ENCODE measurements at places on chromosomes 3 and 15.

- no peak for DNase-seq
These were observed 83.5 kb downstream of the PCSK6 start for GRCh38 chr15:101406036-101406435.

DNA sequence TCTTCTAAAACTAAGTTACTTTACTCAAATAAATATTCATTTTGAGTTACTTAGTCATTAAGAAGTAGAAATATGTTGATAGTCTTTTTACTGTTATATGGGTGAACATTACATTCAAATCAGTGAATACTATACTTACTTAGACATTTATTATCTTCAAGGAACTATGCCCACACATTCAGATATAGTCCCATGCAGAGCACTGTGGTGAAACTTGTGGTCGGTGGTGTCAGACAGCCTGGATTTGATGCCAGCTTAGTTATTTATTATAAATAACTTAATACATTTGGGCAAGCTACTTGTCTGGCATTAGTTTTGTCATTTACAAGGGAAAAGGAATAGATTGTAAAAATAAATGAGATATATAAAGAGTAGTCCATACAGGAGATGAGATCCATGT lies 149.5 kb downstream of the RAP2B start:
- DNase-seq, result no peak

- no peak for DNase-seq
These were observed 110.9 kb downstream of the GABRG3 start for GRCh38 chr15:27081676-27082418.

GRCh38 chr3:147483578-147483977 lies 74.4 kb downstream of the ZIC1 start:
- no peak for DNase-seq

DNA sequence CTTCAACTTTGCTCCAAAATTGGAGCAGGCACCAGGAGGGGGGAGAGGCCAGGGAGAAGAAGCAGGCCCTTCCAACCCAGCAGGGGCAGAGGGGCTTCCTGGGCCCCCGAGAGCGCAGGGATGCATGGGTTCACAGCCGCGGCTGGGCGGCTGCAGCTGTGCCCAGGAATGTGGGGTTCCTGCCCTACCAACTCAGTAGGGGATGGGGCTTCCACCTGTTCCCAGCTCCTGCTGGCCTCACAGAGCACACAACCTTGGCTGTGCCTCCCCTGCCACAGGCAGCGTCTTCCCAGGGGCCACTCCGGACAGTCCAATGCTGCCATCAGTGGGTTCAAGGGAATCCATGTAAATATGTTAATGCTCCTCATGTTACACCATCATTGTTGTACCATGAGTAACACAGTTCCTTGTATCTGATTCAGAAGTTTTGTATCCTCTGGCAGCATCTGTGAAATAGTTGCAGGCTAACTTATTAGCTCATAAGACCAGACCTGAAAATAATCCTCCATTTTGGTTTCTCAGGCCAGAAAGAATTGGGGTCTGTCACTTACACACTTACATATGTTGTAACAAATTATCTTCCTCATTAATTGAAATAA lies 12.1 kb upstream of the SIAH2 start:
- DNase-seq, result no peak

DNA sequence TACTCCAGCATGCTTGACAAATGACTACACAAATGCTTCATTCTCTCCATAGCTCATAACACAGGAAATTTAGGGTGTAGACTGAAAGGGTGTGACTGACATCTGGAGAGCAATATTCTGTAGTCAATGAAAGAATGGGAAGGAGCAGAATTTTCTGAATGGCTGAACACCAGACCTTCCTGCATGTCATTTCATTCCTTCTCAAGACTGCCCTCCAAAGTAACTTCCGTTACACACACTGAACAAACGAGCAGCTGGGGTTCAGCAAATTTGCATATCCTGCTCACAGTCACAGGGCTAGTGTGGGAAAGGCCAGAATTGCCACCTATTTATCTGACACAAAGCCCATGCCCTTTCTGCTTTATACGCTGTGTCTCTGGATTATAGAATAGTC lies 325.0 kb upstream of the CFAP20DC start:
- DNase-seq, result no peak

DNA sequence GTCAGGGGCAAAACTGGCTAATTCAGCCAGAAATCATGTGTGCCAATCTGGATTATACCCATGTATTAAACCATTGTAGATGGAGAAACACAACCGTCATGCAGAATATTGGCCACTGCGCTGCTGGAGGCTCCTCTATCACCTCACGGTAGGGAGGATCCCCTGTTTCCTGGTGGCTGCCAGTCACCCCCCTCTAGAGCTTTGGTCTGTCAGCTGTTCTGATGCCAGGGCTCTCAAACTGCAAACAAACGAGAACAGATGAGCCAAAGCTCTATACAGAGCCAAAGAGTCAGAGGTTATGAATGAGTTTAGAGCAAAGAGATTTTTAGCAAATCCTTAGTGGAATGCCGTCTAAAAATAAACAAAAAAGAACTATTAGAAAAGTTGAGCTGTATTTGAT lies 62.5 kb downstream of the IL20RB start:
- DNase-seq, result no peak

- DNase-seq, result no peak
These were observed 249.4 kb upstream of the MDFIC2 start for GRCh38 chr3:70561796-70562195.

DNA sequence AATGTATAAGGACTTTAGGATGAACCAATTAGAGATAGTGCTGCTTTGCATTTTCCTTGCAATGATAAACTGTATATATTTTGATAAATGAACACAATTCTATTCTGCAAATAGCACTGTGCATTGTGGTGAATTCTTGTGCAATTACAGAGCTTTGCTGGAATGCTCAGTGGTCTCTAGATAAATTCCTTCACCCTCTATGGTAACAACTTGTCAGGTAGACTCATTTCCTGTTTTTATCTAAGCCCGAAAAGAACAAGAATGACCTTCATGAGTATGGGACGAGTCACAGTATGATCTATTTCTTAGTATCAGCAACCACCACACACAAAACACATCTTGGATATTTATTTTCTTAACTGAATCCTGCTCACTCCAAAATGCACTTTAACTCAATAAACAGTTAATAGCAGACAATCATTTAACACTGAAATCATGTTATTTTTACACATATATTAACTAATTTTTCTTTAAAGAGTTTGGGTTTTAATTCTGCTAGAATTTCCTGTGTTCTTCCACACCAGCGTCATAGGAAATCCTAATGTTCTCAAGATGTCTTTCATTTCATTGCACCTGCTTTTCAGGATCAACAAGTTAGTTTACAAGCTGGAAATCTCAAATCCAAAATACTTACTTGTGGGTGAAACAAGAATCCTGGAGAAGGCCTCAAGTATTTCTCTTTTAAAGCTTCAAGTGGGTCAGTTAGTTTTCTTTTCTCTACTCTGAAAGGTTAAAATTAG lies 551.2 kb downstream of the MECOM start:
- DNase-seq, result peak; percentile 24

- DNase-seq, result no peak
These were observed 109.6 kb downstream of the ARRDC4 start for GRCh38 chr15:98070137-98070536.

DNA sequence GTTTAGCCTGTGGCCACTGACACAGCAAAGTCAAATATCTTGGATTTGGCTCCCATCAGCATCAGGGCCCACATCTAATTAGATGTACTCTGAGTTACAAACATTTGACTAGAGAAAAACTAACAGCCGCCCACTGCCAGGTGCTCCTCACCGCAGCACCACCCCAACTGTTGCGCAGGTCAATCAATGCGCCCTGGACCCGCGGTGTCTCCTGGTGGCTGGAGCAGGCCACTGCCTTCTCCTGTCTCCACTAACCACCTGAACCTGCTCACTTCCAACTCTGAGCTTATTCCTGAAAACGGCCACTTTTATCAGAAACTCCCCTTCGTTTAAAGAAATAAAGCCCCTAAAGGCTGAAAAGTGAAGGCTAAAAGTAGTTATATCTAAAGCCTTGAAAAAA lies 4.3 kb downstream of the RIOX2 start:
- DNase-seq, result no peak

DNA sequence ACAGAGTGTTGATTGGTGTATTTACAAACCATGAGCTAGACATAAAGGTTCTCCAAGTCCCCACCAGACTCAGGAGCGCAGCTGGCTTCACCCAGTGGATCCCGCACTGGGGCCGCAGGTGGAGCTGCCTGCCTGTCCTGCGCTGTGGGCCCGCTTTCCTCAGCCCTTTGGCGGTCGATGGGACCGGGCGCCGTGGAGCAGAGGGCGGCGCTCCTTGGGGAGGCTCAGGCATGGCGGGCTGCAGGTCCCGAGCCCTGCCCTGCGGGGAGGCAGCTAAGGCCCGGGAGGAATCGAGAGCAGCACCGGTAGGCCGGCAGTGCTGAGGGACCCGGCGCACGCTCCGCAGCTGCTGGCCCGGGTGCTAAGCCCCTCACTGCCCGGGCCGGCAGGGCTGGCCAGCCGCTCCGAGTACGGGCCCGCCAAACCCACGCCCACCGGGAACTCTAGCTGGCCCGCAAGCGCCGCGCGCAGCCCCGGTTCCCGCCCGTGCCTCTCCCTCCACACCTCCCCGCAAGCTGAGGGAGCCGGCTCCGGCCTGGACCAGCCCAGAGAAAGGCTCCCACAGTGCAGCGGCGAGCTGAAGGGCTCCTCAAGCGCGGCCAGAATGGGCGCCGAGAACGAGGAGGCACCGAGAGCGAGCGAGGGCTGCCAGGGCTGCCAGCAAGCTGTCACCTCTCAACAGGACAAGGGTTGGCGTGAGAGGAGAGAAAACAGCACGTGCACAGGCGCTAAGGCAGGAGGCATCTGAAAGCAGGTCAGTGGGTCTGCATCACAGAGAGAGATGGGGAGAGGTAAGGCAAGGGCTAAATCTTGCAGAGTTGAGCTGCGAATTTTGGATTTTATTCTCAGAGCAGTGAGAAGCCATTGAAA lies 5.9 kb upstream of the EPB42 start:
- no peak for DNase-seq

DNA sequence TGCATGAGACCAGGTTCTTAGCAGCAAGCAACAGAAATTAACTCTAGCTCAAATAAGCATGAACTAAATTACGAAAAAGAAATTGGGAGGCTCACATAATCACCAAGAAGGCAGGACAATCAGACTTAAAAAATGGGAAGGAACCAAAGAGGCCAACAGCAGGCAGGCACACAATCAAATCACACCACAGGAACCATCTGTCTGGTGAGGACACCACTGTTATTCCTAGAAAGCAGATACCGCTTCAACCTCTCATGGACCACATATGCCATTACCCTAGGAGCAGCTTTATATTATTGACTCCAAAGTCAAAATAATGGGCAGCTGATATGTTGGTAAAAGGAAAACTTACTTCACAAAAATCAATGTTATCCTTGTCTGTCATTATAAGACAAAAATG lies 51.6 kb downstream of the SUCLG2 start:
- DNase-seq, result no peak

GRCh38 chr3:185754920-185755319 lies 69.9 kb downstream of the IGF2BP2 start:
- no peak for DNase-seq

- DNase-seq, result no peak
These were observed 627.0 kb upstream of the TBL1XR1 start for GRCh38 chr3:177824190-177824786.

- no peak for DNase-seq
These were observed 70.2 kb downstream of the MYRIP start for GRCh38 chr3:39879581-39879980.

DNA sequence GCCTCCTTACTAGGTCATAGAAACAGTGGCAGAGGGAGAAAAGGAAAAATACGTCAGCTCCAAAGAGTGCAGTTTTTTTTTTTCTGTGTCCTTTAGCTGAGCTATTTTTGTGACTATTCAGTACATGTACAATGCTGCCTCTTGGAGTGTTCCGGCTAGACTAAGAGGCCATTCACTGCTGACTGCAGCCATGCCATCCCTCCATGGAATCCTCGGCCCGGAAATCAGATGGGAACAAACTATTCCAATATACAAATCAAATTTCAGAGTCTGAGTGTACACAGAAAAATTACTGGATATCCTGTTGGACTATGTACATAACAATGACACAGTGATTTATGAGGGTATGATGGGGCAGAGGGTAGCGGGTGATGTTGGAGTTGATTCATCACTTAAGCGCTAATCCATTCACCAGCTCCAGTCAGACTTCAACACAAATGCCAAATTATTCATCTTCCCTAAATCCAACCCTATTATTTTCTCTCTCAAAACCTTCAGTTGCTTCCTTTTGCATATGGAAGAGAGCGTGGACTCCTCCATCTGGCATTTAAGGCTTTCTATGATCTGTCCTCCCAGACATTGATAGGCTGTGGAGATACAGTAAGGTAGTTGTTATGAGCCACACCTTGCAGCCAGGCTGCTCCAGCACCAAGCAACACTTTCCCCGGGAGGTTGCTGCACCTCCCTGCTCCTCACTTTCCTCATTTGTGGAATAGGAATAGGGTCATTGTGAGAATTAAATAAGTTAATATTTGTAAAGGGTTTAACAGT lies 109.1 kb downstream of the LPP start:
- no peak for DNase-seq

- DNase-seq, result no peak
These were observed 89.0 kb upstream of the TPM1 start for GRCh38 chr15:62953496-62954045.

DNA sequence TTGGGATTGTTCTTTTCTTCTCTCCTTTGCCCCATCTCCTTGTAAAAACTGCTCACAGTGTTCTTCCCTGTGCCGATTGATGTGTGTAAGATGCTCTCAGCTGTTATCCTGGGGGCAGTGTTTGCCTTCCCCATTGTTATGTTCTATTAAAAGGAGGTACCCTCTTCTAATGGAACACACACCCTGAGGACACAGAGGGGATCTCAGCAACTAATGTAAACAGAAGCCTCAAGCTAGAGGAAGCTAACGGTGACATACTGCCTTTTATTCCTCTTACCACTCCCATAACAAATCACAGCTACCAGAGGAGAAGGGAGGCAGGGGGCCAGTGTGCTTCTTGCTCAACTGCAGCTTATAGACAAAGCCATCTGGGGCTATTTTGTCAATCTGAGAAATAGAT lies 2.2 kb downstream of the TAGLN3 start:
- no peak for DNase-seq

DNA sequence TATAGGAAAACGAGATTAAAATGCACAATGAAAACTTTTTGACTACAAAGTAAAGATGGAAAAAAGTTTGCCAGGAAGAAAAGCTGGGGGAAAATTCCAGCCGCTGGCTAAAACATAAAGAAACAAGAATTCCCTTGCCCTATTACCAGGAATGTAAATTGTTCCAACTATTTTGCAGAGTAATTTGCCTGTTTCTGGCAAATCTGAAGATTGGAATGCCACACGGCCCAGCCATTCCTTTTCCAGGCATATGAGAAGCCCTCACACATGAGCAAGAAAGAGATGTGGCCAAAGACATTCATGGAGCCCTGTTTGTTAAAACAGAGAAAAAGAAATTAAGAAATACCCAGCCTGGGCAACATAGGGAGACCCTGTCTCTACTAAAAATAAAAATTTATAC lies 8.4 kb upstream of the GATA2 start:
- no peak for DNase-seq
